RKO (cell line): ENCODE measurements at places on chromosomes 5 and 9.

- DNase-seq: no peak
These were observed 57.0 kb downstream of the ADAMTS2 start for GRCh38 chr5:179288101-179288808.

DNA sequence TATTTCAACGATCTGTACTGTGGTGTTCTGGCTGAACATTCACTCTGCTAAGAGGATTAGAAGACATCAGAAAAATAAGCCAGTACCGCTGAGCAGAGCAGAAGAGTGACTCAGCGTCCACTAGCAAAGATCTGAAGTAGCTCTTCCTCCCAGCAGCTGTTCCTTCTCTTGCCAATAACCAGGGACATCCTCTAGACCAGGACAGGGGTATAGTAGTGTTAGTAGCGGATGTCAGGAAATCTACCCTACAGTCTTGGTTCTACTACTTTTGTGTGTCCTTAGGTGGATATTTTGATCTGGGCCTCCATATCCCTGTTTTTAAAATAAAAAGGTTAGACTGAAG, 103.6 kb downstream of the TSSK1B start:
- no peak for DNase-seq

GRCh38 chr9:26537211-26537610, 355.4 kb downstream of the CAAP1 start:
- DNase-seq: no peak

GRCh38 chr9:99299211-99300102, 77.4 kb downstream of the SEC61B start:
- peak; percentile 68 for DNase-seq

- no peak for DNase-seq
These were observed 54.1 kb upstream of the DAB2 start for GRCh38 chr5:39478863-39479262.

DNA sequence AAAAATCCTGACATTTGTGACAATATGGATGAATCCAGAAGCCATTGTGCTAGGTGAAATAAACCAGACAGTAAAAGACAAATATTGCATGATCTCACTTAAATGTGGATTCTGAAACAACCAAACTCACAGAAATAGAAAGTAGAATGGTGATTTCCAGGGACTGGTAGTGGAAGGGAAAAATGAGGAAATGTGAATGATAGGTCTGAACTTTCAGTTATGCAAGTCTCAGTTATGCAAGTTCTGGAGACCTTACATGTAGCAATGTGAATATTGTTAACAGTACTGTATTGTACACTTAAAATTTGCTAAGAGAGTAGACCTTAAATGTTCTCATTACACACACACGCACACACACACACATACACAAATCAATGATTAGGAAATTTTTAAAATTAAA, 84.9 kb downstream of the SLCO4C1 start:
- no peak for DNase-seq
